ENCODE measurements at places on chromosomes 3 and 15.

DNA sequence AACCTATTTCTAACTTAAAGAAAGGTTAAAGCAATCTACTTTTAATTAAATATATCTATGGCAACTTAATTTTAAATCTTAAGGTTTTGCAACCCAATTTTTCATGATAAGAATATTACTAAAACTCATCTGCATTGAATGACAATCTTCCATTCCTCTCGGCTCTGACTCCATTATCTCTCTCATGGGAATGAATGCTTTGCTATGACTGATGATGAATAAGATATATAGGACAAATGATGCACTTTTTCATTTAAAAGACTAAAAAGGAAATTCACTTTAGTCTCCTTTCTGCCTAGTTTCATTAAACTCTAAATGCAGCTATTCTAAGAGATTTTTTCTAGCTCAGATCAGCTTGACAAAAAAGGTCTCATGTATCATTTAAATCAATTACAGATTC, 68.7 kb downstream of the GBE1 start:
- no peak for DNase-seq

- DNase-seq: no peak
Observed at GRCh38 chr15:65765106-65765505, 27.0 kb downstream of the DENND4A start.

GRCh38 chr3:42871592-42872196, 4.0 kb downstream of the CYP8B1 start:
- no peak for DNase-seq

DNA sequence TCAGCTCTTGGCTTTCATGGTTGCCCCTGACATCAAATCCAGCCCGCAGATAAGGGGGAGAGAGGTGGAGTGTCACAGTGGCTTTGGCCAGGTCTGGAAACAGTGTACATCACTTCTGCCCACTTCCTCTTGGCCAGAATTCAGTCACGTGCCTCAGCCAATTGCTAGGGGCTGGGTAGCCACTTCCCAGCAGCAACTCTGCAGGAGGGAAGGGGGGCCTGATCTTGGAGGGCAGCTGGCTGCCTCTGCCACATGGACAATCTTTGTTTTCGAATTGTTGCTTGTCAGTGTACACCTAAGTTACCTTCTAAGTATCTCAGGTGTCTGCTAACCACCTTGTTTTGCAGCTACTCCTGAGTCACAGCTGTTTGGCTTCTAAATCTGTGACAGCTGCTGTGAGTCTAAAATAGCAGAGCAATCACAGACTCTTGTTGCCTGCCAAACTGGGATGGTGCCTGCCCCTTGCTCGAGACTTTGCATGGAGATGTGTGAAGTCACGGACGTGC, 41.0 kb upstream of the LIMD1 start:
- DNase-seq: no peak

DNA sequence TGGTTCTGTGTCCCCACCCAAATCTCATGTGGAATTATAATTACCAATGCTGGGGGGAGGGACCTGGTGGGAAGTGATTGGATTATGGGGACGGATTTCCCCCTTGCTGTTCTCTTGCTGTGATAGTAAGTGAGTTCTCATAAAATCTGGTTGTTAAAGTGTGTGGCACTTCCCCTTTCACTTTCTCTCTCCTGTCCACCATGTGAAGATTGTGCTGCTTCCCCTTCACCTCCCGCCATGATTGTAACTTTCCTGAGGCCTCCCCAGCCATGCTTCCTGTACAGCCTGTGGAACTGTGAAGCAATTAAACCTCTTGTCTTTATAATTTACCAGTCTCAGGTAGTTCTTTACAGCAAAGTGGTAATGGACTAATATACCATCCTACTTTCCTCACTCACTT, 289.6 kb downstream of the EFHB start:
- no peak for DNase-seq

Data from activated CD4-positive, alpha-beta memory T cell treated with anti-CD3 and anti-CD28 coated beads for 36 hours (primary cell).